CD8-positive, alpha-beta memory T cell (primary cell): ENCODE measurements at places on chromosomes 2 and 18.

- peak; percentile 35 for DNase-seq
Observed at GRCh38 chr18:23970161-23971096, 44.1 kb upstream of the TTC39C start.

GRCh38 chr2:123502931-123503330, 522.2 kb upstream of the CNTNAP5 start:
- no peak for DNase-seq

- no peak for DNase-seq
Observed at GRCh38 chr2:717661-718060, 40.5 kb upstream of the TMEM18 start.

DNA sequence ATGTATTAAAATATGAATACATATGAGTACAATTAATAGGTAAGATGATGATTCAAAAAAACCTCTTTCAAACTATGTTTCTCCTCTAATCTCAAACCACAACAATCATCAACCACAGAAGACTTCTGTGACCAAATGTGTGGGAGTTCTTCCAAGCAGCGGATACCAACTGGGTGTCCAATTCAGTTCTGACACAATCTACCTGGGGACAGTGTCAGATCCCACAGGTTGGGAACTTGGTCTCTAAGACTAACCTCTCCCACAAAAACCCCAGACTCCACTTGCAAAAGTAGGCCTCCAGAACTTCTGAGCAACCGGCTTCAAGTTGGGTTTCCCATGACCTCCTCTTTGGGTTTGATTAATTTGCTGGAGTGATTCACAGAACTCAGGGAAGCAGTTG, 26.9 kb downstream of the FASTKD1 start:
- DNase-seq = no peak

DNA sequence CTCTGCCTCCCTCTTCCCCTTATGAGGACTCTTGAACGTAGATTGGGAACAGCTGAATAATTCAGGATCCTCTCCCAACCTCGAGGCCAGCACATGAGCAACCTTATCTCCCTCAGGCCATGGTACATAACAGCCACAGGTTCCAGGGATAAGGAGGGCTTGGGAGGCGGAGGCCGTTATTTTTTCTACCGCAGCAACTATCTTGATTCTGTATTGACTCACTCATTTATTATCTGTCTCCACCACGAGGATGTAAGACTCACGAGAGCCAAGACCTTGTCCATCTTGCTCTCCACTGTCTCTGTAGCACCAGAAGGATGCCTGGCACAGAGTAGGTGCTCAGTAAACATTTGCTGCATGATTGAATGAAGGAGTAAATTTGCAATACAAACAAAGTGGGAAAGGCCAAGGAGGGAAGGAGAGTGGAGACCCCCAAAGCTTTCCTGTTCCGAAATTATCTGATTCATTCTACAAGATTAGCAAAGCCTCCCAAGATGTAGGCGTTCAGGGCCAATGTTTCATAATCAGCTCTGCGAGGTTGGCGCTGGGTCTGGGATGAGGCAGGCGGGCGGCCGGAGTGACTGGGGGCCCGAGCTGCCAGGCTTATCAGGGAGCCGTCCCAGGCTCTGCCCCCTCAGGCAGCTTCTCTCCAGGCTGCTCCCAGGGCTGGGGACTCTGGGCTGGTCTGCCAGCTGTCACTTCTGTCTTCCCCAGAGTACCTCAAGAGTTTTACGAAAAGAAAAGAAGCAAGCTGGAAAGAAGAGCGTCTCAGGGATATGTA, 31.6 kb downstream of the INPP5D start:
- DNase-seq = peak; percentile 19

GRCh38 chr2:190514676-190515075, 19.8 kb downstream of the NEMP2 start:
- no peak for DNase-seq

GRCh38 chr2:219398721-219399363, 11.1 kb upstream of the DNPEP start:
- DNase-seq = no peak

GRCh38 chr2:43265001-43265400, 38.6 kb upstream of the ZFP36L2 start:
- no peak for DNase-seq

DNA sequence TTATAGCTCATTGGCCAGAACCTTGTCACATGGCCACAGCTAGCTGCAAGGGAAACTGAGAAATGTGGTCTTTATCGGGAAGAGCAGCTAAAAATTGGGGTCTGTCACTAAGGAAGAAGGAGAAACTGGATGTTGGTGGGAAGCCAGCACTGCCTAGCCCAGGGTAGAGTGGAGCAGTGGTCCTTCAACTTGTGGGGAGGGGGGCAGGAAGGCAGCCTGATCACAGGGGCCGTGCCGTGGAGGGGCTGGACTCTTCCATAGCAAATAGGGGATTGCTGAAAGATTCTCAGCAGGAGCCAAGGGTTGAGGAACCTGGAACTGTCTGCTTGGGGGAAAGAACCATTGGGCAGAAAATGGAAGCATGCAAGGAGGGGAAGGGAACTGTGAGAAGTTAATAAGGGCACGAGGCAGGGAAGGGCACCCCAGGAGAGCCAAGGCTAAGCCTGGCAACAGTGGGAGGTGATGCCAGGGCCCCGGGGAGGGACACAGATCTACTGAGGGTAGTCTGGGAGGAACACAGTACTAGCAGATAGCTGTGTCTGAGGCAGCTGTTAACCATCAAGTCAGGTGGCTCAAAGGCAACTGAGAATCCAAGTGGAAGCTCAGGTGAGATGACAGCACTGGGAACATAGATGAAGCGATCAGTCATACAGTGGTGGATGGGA, 5.9 kb upstream of the NEURL3 start:
- DNase-seq = no peak
